Liver (tissue), 10 donors: ENCODE measurements at places on chromosomes 5 and 9. TPM values are rescaled to one million over a fixed set of nuclear protein-coding genes. Genes with fewer than 3 reads are reported as not detected.

The SPINK13 gene
- not detected for polyA plus RNA-seq

The BAAT gene
- 136 TPM for polyA plus RNA-seq

The EPB41L4B gene
- 16.4 TPM for polyA plus RNA-seq

GRCh38 chr5:95822043-95822541 lies 434 bp downstream of the GLRX start:
- peaks cover 60% of the 10 kb centered on the region for H3K4me1 ChIP-seq
- peak; percentile 65 for DNase-seq
- peaks cover 1% of the 10 kb centered on the region for H3K36me3 ChIP-seq

- no peaks in the 10 kb centered on the region for H3K36me3 ChIP-seq
- DNase-seq, result no peak
- no peak overlapping the region for H3K4me3 ChIP-seq
- H3K4me1 ChIP-seq, result no peaks in the 10 kb centered on the region
Measured at GRCh38 chr5:60334281-60334713, 365.7 kb downstream of the DEPDC1B start.

- peaks cover 16% of the 10 kb centered on the region for H3K36me3 ChIP-seq
- H3K27ac ChIP-seq, result no peak overlapping the region
- H3K27me3 ChIP-seq, result no peaks in the 10 kb centered on the region
- H3K4me1 ChIP-seq, result peaks cover 15% of the 10 kb centered on the region
- no peak for DNase-seq
- no peak overlapping the region for H3K4me3 ChIP-seq
Measured at GRCh38 chr5:177598477-177598876, 1.5 kb upstream of the B4GALT7 start.

DNA sequence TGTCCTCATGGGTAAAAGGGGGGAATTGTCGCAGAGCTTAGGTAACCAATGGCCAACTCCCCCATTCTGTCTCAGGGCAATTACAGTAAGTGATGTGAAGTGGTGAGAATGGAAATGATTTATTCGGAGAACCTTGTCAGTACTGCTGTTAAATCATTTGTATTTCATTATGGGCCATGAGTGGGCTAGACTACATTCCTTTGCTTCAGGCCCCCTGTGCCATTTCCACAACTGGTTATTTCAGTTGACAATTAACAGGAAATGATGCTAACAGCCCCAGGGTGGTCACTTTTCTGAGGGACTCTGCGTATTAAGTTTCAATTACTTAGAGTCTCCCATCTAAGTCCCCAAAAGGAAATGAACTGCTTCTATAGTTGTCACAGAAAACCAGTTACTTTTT lies 653.7 kb downstream of the CCDC171 start:
- no peak for DNase-seq
- no peak overlapping the region for H3K27ac ChIP-seq
- no peaks in the 10 kb centered on the region for H3K4me1 ChIP-seq

- H3K36me3 ChIP-seq, result no peaks in the 10 kb centered on the region
- H3K27ac ChIP-seq, result no peak overlapping the region
- DNase-seq, result no peak
- no peaks in the 10 kb centered on the region for H3K27me3 ChIP-seq
Measured at GRCh38 chr5:56409331-56410190, 176.4 kb upstream of the ANKRD55 start.

GRCh38 chr5:33701251-33701650 lies 190.5 kb downstream of the ADAMTS12 start:
- no peaks in the 10 kb centered on the region for H3K4me1 ChIP-seq
- no peak overlapping the region for H3K4me3 ChIP-seq
- no peak for DNase-seq
- no peaks in the 10 kb centered on the region for H3K36me3 ChIP-seq
- no peak overlapping the region for H3K27ac ChIP-seq

DNA sequence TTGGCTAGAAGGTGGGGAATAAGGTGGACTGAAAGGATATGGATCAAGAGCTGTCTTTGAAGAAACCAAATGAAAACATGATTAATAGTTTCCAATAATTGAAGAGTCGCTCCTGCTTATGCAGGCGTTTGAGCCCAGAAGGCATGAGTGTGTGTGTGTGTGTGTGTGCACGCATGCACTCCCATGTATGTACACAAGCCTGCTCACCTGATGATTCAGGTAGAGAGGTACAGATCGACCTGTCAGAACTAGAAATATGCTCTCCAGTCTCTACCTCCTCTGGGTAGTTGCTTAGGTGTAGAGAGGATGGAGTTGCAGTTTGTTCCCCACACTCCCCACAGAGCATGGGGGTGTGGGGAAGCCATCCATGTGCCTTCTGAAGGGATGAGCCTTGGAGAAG lies 1.1 kb upstream of the FGF1 start:
- H3K27ac ChIP-seq, result no peak overlapping the region
- H3K4me1 ChIP-seq, result no peaks in the 10 kb centered on the region
- H3K36me3 ChIP-seq, result no peaks in the 10 kb centered on the region

DNA sequence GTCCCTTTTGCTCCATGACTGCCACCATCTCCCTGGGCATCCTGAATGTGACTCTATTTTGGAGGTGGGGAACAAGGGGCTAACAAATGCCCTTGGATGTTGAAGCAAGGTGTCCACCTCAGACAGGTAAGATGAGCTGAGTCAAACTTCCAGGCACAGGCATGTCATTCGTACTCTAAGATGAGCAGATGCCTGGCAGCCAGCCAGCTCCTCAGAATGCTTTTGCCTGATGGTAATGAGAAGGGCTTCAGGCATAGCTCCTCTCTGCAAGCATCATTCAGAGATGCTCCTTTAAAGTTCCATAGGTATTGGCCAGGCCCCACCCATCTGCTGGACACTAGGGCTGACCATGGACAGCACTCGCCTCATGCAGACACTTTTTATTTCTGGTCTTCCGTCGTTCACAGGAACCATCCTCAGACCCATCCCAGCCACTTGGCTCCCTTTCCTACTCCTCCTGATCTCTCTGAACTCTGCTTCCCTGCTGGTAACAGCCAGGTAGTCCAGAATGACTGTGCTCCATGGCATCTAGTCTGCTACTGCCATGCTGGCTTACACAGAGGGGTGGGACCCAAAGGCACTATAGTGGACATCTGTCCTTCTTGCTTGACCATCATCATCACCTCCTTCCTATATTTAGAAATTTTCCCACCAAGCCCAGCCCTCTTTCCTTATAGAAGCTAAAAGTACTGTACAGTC lies 118.8 kb downstream of the GLIS3 start:
- no peaks in the 10 kb centered on the region for H3K27me3 ChIP-seq
- no peaks in the 10 kb centered on the region for H3K4me1 ChIP-seq
- DNase-seq, result no peak
- no peaks in the 10 kb centered on the region for H3K36me3 ChIP-seq
- no peak overlapping the region for H3K4me3 ChIP-seq

DNA sequence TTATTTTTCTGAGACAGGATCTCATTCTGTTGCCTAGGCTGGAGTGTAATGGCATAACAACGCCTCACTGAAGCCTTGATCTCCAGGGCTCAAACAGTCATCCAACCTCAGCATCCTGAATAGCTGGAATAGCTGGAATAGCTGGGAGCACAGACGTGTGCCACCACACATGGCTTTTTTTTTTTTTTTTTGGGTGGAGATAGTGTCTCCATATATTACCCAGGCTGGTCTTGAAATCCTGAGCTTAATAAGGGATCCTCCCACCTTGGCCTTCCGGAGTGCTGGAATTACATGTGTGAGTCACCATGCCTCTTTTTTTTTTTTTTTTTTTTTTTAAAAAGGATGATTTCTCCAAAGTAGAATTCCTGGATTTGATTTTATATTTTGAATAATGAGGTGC lies 60.7 kb downstream of the NSD1 start:
- H3K4me3 ChIP-seq, result no peak overlapping the region
- H3K36me3 ChIP-seq, result peaks cover 14% of the 10 kb centered on the region
- H3K27ac ChIP-seq, result no peak overlapping the region
- DNase-seq, result no peak
- no peaks in the 10 kb centered on the region for H3K27me3 ChIP-seq

DNA sequence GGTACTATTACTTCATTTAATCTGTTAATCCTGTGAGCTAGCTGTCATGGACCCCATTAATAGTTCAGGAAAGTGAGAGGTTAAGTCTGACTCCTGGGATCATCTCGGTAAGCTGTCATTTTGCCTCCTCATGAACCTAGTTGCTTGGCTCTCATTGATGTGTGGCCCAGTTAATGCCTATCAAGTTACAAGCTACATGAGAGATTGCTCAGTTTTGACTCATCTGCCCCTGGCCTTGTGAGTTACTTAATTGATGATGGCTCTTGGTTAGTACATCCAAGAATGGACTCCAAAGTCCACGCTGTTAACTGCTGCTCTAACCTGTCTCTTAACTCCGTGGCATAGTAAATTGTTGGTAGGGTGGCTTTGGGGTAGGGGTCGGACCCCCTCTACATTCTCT lies 23.9 kb downstream of the LARP1 start:
- no peaks in the 10 kb centered on the region for H3K27me3 ChIP-seq
- H3K27ac ChIP-seq, result peak overlapping the region; percentile 0
- no peaks in the 10 kb centered on the region for H3K36me3 ChIP-seq
